PC-3 (cell line): ENCODE measurements at places on chromosomes 16 and 17.

DNA sequence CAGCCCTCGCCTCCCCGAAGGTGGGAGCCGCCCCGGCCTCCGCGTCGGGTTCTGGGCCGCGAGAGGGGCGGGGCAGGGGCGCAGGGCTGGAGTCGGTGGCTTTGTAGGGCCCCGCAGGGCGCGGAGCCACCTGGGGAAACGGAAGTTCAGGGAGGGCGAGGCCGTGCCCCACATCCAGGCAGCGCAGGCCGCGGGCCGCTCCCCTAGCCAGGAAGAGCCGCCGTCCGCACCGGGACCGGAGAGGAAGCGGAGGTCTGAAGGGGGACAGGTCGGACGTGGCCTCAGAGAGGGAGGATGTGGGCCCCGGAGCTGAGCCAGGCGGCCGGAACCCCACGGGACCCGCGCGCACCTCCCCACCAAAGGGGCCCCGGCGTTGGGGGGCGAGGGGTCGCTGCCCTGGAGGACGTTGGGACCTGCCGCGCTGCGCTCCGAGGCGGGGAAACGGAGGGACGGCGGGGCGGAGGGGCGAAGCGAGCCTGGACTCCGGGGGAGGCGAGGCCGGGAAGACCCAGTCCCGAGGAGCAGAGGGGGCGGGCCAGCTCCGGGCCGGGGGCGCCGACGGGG lies 482 bp upstream of the SLC16A3 start:
- no peak for DNase-seq

DNA sequence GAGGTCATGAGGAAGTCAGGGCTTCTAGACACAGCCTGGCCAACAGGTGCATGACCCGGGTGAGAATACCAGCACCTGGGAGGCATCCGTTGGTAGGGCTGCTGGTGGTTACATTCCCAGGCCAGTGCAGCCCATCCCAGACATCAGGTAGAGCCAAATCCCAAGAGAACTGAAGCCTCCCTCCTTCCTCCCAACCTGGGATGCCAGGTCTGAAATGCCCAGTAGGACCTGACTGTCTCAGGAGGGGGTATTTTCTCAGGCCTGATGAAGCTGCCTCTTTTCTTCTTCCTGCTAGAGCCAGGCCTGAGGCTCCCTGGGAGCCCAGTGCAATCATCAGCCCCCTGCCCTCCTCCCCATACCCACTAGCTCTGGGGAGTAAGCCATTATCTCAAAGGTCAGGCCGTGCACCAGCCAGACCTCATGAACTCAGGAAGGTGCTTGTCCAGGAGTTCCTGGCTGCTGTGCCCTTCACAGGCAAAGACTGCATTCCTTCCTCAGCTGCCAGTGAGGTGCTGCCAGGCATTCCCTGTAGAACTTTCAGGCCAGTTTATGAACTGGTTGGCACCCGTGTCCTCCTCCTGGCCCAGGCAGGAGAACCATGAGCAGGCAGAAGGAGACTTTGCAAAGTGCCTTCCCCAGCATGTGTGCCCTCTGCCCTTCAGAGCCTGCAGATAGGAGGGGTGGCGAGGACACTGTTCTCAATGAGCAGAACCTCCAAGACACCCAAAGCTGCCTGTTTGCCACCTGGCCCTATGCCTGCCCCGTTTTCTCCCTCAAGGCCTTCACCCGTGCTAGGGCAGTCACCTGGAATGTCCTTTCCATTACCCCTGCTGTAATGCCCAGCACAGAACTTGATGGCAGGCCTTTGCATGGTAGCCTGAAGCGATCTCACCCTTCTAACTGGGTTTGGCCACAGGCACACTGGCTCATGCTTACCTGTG lies 7.6 kb downstream of the TBX2 start:
- no peak for DNase-seq

DNA sequence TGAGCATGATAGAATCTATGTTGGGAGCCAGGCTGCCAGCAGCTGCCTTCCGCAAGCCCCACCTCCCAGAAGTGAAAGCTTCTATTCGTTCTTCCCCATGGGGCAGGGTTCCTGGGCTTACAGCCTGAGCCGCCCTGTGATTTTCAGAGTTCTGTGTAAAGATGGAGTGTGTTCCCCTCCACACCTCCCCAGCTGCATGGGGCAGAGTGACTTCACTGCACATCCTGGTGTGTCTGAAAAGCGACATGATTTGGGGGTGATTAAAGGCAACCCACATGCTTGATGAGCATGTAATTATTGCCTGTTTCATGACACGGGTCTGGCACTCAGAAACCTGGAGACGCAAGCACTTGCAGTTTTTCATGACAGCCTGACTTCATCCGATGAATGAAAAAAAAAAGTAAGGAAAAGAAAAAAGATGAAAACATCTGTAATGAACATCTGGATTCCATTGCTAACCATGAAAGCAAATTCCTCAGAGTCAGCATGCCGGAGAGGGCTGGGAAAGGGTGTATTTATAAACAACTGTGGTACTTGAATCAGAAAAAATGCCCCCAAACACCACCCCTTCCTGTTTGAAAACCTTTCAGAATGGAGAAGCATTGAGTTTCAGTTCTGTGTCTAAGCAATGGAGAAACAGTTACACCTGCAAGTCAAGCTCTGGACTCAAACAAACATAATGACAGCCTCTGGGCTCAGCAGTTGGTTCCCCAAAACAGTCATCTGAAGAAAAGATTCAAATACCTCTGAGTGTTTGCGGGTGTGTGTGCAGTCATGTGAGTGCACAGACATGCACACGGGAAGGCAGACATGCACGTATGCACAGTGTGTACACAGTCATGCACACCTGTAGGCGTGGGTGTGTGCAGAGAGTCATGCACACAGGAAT lies 266.0 kb downstream of the ENGASE start:
- DNase-seq, result no peak

GRCh38 chr17:55320594-55321426 lies 56.0 kb downstream of the HLF start:
- DNase-seq, result no peak

DNA sequence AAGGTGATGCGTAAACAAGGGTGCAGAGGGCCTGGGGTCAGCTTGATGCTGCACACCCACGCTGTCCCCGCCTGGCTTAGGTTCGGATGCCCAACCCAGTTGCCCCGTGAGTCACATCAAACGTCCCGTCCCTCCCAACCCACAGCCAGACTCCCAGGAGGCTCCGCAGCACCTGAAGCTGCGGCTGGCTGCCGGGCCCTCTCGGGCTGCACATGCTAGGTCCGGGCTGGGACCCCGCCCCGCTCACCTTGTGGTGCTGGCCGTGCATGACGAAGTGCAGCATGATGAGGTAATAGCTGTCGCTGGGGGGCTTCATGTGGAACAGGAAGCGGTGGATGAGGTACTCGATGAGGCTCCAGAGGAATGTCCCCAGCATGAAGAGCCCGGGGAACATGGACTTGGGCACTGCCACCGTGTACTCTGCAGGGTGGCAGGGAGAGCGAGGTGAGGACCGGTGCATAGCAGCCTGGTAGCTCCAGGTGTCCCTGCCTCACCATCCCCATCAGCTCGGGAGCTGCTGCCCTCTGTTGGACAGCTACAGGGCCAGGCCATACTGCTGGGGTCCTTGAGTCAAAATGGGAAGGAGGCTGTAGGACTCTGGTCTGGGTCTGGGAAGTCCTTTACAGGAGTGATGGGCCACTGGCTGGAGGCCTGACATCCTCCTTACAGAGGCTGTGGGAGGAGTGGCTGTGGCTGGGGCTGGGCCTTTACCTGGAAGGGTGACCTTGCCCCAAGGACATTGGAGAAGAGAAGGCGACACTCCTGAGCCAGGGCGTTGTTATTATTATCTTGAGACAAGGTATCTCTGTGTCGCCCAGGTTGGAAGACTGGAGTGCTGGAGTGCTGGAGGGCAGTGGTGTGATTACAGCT lies 18.3 kb upstream of the MLKL start:
- no peak for DNase-seq

DNA sequence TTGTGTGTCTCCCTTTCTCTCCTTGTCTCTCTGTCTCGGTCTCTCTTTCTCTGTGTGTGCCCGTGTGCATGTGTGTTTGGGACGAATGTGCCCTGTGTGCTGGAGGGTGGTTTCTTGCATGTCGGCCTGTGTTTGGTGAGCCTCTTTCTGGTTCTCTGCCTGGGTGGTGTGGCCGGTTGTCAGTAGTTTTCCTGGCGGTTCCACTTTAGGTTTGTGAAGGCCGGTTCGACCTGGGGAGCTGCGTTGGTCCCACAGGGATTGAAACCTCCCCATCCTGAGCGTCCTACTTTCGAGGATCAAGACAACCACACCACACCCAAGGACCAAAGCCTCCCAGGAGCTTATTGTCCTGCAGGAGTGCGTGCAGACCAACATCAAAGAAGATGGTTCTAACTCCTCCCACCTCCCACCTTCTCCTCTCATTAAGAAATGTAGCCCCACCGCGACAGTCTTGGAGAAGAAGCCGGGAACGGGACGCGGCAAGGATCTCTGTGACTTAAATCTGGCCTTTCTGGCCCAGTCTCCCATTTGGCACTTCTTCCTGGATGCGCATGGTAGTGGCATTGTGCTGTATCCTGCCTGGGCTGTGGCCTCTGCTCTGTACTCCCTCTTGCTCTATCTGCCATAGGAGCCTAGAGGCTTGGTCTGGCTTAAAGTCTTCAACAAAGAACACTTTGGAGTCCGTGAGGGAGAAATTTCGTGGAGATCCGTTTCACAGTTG lies 1685.0 kb downstream of the TP53TG3F start:
- no peak for DNase-seq

GRCh38 chr16:67847064-67847861 lies at the start of gene CENPT:
CENPT (minus strand) TSS chr16:67847693; CDS start chr16:67833859, 13,834 bp downstream.
- DNase-seq, result peak; percentile 64

GRCh38 chr16:10777356-10777755 lies 33.7 kb downstream of the NUBP1 start:
- DNase-seq, result no peak

GRCh38 chr16:88807142-88807625 lies 3.6 kb downstream of the CDT1 start:
- DNase-seq, result no peak

DNA sequence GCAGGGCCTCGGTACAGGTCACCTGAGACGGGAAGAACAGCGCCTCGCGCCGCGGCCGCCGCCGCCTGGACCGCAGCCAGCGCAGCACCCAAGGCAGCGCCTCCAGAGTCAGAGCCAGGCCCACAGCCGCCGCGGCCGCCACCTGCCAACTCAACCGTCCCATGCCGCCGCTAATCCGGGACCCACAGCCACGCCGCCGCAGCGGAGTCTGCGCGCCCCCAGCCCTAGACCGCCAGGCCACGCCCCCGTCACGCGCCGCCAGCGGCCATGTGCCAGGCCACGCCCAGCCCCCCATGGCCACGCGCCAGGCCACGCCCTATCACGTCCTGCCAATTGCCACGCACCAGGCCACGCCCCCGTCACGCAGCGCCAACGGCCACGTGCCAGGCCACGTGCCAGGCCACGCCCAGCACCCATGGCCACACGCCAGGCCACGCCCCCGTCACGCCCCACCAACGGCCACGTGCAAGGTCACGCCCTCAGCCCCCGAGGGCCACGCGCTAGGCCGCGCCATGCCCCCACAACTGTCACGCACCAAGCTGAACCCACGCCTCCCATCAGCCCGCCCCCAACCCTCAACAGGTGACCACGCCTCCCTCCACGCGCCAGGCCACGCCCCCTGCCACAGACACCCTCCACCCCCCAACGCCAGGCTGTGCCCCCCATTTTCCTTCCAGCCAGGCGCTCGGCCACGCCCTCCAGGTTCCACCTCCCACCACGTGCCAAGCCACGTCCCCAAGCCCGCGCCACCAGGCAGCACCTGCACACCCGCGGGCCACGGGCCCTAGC lies at the start of gene PLD6:
TSS of gene PLD6 (minus strand) at position 210 of the 789 bp plus-strand sequence. CDS start at position 163, 47 bp downstream.
- peak; percentile 74 for DNase-seq

- DNase-seq, result peak; percentile 99
These were observed 22.6 kb downstream of the NACA2 start for GRCh38 chr17:61568219-61569072.

GRCh38 chr16:24729951-24730815 lies 732 bp downstream of the TNRC6A start:
- no peak for DNase-seq

DNA sequence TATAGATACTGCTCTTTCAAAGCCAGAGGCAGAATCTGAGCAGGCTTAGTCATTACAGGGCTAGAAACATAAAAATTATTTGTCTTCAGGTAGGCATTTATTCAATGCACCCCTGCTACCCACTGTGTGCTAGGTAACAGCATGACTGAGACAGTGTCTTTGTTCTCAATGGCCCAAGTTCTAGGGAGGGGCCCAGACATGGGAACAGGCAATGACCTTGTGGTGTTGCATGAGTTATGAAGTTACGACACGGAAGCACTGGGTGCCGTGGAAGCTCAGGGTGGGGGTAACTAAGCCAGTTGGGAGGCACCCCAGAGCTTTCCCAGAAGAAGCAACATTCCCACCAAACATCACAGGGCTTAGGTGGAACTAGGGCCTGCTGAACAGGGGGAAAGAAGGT lies 87.0 kb downstream of the CPPED1 start:
- no peak for DNase-seq

- no peak for DNase-seq
These were observed 15.7 kb downstream of the CCDC43 start for GRCh38 chr17:44673893-44674292.

DNA sequence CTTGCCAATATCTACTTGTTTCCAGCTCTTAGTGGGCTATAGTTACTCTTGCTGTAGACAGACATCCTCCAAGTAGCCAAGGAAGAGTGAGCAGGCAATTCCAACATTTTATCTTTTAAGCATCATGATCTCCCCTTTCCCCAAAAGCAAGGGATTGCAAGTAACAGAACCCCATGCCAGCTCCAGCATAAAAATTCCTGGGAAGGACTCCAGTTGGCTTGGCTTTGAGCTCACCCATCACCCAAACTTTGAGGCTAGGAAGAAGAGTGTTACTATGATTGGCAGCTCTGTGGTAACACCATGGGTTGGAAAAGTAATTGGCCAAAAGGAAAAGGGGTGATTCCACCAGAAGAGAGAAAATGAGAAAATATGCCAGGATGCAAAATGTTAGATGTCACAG lies 1086.4 kb upstream of the RBFOX1 start:
- DNase-seq, result no peak

GRCh38 chr17:75587675-75588595 lies at the start of gene MYO15B:
MYO15B (plus strand) TSS chr17:75587800; CDS start chr17:75588058, 258 bp downstream.
- no peak for DNase-seq

DNA sequence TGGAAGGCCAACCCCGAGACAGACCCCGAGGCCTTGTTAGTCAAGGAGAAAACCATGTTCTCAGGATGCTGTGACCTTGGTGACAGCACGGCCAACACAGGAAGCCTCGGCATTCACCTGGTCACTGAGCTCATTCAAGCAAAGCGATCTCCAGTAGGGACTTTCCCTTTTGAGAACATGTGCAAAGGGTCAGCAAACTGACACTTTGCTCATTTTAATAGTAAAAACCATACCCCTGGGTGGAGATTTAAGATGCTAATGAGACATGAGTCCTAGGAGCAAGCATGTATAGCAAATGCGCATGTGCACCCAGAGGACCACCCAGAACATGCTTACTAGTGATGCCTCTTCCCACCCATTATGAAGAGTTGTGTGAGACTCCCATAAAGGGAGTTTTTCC lies 5.7 kb upstream of the SULT1A2 start:
- DNase-seq, result no peak

GRCh38 chr17:43418441-43419374 lies 19.9 kb downstream of the ARL4D start:
- DNase-seq, result peak; percentile 89

- no peak for DNase-seq
These were observed 73.1 kb downstream of the ASIC2 start for GRCh38 chr17:33220036-33220435.

DNA sequence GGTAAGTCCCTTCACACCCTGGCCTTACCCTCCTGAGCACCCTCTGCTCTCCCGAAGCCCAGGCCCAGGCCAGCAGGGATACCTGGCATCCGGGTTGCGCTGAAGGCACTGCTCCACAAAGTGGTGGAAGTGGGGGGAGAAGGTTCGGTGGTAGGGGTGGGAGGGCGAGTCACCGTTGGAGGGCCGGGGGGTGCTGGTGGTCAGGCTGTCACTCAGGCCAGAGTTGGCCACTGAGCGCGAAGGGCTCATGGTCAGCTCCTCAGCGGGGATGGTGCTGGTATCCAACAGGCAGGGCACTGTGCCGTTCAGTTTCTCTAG lies 4.3 kb upstream of the LIMD2 start:
- DNase-seq, result no peak
